HCT116 (cell line): ENCODE measurements at places on chromosomes 7 and 10. TPM values are rescaled to one million over a fixed set of nuclear protein-coding genes. Genes with fewer than 3 reads are reported as not detected.

- H3K4me1 ChIP-seq: no peaks in the 10 kb centered on the region
- H3K27me3 ChIP-seq: no peaks in the 10 kb centered on the region
- no peak overlapping the region for H3K4me3 ChIP-seq
- H3K27ac ChIP-seq: no peak overlapping the region
- no peak for DNase-seq
- H3K36me3 ChIP-seq: no peaks in the 10 kb centered on the region
Measured at GRCh38 chr7:17041324-17041723, 159.5 kb upstream of the AGR3 start.

PSPH gene
- 50.7 TPM for total RNA-seq

NPC1L1 gene
- total RNA-seq: 0.15 TPM

DBNL gene
- 39.4 TPM for total RNA-seq

CPN1 gene
- 0.12 TPM for total RNA-seq

CYTH3 gene
- total RNA-seq: 16.7 TPM
